ENCODE measurements at places on chromosomes 3 and 15.

DNA sequence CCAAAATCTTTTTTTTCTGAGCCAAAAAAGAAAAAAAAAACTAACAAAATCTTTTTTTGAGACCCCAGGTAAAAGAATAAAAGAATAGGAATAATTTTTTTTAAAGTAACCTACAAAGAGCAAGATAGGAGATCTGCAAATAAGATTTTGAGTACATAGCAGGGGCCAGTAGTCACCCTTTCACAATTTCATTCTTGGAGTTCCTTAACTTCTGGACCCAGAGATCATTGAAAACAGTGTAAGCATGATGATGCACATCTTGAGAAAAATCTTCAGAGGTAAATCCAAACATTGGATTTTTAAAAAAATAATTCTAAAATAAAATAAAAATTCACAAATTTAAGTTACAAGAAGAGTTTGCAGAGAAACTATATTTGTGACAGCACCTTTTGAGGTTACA is 18.8 kb downstream of the TFRC start:
- DNase-seq = no peak

- DNase-seq = no peak
Observed at GRCh38 chr3:72329354-72329753, 518.9 kb downstream of the SHQ1 start.

DNA sequence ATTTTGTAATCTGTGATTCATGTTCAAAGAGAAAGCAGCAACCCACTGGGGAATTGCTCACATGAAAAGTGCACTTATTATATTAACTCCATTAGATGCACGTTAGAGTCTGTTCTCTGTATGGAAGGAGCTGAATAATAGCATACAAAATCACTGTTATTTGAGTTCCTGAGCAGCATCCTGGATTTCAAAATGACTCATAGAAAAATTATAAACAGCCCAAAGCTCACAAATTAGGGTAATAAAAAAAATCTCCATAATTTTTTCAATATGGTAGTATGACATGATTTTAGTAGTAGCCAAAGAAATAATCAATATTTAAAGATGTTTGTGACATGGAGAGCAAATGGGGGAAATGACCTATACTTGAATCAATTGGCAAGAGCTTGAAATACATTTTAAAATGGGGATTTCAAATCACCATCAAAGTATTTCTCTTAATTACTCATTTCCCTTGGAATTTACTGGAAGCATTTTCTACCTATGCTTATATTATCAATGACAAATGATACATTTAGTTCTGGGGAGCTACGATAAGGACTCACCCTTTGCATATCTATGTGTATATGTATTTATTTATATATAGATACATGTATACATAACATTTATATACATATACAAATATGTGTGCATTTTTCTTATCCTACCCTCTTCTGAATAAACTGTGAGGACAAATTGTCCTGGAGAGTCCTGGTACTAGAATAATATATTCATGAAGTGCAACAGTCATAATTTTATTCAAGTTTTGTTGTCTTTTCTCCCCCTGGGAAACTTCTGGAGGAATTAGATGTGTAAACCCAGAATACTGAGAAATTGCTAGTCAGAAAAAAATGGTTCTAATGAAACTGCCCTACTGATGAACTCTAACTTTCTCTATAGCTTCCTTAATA is 116.3 kb downstream of the RPL22L1 start:
- DNase-seq = peak; percentile 57

DNA sequence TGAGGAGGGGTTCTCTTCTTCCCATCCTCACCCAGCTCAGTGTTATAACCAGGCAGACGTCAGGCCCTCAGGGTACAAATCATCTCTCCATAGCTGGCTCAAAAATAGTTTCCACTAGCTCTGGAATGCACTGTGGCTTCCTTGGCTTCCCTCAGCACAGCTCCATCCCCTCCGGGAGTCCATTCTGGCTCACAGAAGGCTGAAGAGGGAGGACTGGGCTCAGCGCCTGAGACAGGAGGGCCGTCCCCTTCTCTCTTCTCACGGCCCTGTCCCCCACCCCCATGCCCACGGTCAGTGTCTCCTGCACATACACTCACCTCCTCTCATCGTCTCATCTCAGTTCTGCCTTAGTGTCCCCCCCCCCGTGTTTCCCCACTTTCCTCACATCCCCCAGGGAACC is 50.1 kb downstream of the UMPS start:
- no peak for DNase-seq

GRCh38 chr3:4471907-4472306 is 4.8 kb upstream of the SUMF1 start:
- DNase-seq = no peak

DNA sequence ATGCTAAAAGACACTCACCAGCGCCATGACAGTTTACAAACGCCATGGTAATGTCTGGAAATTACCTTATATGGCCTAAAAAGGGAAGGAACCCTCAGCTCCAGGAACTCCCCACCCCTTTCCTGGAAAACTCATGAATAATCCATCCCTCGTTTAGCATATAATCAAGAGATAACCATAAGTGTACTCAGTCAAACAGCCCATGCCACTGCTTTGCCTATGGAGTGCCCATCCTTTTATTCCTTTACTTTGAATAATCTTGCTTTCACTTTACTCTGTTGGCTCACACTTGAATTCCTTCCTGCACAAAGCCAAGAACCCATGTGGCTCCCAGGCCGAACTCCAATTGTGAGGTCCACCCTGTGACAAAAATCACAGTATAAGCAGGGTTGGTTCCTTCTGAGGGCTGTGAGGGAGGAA is 19.1 kb upstream of the FSTL1 start:
- DNase-seq = no peak

DNA sequence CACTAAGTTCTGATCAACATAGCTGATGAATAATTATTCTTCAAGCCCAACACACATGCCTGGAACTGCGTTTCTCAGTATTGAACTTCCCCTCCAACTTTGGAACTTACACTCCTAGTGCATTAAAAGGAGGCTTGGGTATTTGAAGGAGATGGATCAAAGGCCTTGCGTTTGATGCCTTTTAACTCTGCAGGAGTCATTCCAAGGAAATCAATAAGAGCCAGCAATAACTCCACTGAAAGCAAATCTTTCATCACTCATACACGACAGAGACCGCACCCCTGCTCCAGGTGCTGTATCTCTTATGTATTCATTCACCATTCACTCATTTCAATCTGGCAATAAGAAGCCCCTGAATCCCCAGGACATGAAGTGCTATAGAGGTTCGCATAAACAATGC is 14.0 kb upstream of the FSIP1 start:
- no peak for DNase-seq

- DNase-seq = peak; percentile 13
Observed at GRCh38 chr3:47283591-47284364, 1.0 kb downstream of the KLHL18 start.

DNA sequence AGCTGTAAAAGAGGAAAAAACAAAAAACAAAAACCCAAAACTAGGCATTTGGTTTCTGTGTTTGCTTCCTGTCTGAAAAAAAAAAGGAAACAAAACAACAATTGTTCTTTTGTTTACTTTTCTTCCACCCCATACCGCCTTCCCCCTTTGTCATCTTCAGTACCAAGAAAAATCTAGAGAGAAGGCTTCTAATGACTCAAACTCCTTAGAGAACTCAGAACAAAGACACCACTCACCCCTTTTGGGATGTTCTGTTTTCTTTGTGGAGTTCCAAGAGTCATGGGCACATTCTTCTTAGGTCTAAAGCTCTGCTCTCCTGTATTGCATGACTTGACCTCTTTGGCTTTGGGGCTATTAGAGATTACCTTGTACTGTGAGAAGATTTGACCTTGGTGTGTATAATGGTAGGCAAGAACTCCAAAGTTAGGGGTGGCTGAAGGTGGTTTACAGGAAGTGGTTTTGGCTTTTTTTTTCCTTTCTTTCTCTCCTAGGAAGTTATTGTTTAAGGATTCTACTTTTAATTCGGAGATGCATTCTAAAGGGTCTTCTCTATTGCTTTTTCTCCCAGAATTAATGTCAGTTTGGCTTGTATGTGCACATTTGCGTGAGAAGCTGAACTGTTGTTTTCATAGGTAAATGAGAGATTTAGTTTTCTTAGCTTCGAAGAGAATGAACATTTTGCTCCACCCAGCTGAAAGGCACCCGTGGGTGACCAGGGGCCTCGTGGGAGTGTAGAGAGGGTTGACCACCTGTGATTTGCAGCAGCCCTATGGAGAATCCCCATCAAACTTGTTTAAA is 39.5 kb upstream of the ZBTB20 start:
- no peak for DNase-seq

DNA sequence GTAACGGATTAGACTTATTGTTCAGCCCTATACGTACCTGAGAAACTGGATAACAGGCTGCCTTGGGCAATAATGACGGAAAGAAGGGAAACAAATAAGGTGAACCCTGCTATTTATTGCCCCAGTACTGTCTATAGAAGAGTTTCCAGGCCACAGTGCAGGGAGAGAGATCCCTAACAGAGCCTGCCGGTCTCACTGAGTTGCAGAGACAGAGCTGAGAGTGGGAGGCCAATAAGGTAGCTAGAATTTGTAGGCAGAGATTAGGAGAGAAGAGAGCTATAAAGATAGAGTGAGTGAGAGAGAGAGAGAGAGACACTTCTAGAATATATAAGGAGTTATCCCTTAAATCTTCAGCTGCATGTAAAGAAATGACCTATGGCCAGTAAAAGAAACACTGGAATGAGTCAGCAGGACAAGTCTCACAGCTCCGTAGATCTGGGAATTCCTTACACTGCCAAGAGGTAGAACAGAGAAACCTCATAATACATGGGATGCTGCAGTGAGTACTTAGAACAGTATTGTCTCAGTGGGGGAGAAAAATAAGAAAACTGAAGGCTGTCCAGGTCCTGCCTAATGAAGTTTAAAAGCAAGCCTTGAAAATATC is 51.8 kb downstream of the ST3GAL6 start:
- DNase-seq = no peak

DNA sequence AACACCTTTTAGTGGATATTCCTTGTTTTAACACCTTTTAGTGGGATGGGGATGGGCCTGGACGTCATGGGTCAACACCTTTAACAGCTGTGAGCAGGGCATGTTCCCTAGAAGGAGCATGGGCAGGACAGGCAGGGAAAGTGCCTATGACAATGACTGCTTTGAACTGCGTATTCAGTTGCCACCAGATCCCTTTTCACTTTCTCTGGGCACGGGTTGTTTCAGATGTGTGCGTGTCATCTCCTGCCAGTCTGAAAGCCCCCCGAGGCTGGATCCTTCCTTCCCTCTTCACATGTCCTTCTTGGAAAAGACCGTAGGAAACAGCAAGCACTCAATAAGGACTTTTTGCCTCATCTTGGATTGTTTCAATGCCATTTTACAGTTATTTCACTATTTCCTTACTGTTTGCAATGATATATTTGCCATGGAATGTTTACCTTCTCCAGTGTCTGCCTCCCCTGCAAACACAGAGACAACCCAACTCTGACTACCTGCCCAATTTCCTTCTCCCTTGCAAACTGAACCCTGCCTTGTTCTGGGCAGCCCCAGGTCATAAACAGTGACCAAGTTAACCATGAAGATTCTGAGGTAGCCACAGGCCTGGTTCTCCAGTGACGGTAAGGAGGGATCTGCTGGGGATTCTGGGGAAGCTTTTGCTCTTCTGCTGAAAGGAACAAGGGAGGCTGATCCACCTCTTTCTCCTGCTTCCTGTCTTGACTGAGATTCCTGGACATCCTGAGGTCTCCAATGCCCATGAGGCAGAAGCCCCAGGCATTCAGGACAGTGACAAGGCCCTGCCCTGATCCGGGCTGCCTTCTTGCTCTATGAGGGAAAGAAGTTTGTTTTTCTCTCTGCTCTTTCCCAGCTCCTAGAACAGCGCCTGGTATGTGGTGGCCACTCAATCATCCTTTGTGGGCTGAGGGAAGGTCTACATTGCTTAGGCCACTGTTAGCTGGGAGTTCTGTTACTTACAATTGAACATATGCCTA is 51.8 kb downstream of the NOX5 start:
- no peak for DNase-seq

DNA sequence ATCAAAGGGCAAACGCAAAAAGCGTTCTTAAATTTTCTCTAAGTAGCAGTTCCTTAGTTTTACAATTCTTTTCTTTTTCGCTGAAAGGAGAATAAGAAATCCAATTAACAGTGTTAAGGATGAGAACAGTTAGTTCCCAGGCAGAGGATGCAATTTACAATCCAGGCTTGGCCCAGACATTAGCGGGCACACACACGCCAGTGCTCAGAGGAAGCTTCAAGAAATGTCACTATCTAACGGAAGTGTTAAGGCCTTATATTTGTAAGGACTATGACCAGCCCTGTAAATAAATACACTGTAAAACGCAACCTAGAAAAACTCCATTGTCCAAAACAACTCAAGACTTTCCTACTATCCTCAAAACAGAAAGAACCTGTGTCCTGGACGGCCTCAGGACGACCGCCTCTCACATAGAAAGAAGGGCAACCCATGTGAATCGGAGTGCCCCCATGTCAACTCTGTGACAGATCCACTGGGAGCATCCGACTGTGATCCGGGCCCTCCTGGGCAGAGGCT is 1.3 kb downstream of the ACAP2 start:
- peak; percentile 41 for DNase-seq

GRCh38 chr15:41629463-41629862 is 30.7 kb upstream of the MGA start:
- no peak for DNase-seq

GRCh38 chr15:39154776-39155175 is 426.1 kb upstream of the THBS1 start:
- no peak for DNase-seq

DNA sequence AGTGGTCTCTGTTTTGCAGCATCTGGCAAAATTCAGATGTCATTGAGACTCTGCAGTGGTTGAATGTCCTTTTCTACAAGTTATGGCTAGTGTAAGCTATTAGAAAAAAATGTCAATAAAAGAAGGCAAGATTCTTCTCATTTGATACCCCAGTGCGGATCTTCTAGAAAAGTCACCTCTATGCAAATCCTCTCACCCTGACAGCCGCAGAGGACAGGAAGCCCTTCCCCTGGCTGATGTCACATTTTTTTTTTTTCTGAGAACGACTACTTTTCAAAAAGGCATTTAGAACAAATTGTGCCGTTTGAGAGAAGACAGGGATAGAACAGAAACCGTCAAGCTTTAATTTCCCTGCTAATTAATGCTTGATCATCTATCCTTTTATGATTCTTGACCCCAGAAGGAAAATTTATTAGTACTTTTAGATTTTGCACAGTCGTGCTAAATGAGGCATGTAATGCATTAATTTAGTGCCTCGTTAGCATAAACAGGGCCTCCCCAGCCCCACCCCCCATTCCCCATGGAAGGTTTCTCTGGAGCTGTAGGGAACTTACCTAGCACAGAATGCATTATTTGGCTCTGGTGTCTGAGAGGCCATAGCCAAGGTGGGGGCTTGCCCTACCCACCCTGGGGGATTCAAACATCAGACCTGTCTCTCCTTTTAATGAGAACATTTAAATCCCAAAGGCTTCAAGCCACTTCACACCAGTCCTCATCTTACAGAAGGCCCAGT is 183.8 kb downstream of the OPA1 start:
- no peak for DNase-seq

- no peak for DNase-seq
Observed at GRCh38 chr15:69388260-69388705, 25.9 kb upstream of the KIF23 start.

DNA sequence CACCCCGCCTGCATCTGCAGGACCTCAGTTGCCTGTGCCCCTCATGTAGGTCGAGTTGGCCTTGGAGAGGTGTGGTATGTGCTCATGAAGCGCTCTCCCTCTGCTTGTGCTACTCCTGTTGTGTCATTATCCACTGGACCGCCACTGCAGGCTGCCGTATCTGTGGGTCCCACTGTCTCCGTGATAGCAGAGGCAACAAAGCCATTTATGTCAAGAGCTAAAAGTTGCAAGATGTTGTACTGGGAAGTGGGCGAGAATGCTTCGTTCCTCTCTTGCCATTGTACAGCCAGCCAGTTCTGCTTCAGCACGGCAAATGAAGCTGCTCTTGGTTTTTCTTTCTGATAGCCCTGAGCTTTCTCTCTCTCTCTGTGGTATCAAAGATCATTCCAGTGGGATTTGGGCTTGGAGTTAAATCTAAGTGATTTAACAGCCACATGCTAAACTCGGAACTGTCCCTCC is 89.0 kb downstream of the TMEM212 start:
- no peak for DNase-seq
